ENCODE measurements at places on chromosomes 1 and 21.
A peak's percentile ranks its signal among the peaks of the same experiment; 100 is the strongest.

DNA sequence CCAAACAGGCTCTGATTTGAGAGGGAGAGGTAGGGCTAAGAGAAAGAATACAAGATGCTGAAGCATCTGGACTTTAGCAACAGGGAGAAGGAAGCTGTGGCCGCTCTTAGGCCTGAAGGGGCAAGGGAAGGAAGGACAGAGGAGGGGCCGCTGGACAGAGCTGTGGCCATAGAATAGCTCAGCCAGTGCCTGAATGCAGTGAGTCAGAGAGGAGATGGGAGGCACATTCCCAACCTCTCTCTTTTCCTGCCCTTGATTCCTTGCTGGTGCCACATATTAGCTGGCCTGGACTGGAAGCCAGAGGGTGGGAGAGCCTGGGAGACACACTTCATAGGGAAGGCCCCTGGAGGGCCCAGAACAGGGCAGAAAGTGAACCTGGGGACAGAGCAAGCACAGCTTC lies 83.4 kb upstream of the POU3F1 start:
- DNase-seq: no peak

DNA sequence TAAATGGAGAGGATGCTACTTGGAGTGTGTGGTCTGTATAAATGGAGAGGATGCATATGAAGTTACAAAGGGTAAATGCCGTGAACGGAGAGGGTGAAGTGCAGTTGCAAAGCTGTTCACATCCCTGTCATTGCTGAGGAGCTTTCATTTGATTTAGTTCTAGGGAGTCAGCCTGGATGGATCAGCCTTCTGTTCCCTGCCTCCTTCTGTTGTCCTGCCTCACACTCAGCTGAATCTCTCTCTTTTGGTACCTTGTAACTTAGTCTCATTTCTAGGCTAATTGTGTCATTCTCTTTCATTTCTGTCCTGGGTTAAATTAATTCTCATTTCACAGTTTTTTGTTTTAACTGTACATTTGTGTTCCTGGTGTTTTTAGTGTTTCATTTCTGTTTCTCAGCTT lies 133.2 kb upstream of the COL6A1 start:
- no peak for DNase-seq

- DNase-seq: no peak
Observed at GRCh38 chr21:25637851-25638659, 1.0 kb upstream of the JAM2 start.

DNA sequence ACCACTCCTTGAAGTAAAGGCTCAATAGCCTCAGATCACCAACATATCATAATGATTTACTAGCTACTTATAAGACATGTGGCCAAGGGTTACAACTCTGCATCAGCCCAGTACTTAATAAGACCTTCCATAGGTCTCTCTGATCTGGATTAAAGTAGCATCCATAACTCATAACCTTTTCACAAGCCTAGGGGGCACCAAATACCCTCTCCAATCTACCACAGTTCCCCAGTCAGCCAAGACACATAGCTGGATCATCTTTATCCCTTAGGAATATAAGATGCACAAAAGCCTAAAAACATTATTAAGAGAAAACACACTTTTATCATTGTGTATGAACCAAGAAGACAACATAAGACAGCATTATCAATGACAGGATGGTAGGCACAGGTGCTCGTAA lies 22.1 kb downstream of the SSX2IP start:
- DNase-seq: no peak

DNA sequence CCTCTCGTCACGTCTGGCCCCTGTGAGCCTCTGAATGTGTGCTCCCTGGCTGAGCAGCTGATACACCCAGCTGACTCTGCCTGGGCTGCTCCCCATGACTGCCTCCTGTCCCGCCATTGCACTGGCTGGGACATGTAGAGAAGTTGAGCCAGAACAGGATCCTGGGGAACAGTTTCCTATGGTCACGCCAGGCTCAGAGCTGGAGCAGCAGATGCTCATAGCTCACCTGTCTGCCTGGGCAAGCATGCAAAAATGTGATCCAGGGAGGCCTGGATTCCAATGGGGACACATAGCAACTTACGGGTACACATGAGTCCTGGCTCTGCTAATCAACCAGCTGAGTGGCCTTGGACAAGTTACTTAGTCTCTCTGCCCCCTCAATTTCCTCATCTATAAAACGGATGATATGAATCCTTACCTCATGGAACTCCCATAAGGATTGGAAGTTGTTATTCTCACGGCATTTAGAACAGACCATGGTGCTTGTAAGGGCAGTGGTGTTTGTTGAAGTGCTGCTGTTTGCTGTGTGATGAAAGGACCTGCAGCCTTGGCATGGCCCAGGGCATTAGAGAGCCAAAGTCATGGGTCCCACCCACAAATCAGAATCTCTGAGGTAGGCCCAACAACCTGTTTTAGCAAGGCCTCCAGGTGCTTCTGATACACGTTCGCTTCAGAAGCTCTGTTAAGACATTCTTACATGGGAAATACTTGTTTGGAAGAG lies 150.3 kb upstream of the VANGL1 start:
- DNase-seq: no peak

- peak; percentile 81 for DNase-seq
Observed at GRCh38 chr1:26900001-26900814, at the start of gene GPATCH3. TSS of gene GPATCH3 (minus strand) at chr1:26900467. CDS start at chr1:26900442, 25 bp downstream.

GRCh38 chr21:28949318-28949717 lies 43.4 kb downstream of the LTN1 start:
- no peak for DNase-seq

DNA sequence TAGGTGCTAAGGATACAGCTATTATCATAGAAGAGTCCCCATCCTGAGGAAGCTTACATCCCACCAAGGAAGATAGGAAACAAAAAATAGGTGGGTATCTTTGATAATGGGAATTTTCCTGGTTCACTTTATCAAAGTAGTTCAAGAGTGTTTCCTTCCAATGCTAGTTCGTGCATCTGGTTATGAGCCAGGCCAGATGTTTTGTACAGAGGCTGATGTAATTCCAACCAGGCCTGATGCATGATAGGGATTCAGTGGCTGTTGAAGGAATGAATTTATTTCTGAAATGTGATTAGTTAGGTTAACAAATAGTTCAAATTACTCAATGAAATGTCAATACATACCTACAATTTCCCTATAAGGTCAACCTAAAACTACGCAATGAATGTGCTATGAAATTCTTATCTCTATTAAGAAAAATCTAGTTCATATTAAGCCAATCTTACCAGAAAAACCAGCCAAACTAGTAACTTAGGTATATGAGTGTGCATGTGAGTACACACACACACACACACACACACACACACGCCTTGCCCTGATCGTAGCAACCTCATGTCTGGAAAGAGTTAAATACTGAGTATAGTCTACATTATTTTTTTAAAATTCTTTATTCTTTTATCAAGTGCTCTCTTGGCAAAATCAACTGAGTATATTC lies 9.5 kb upstream of the ZBTB18 start:
- DNase-seq: no peak

- no peak for DNase-seq
Observed at GRCh38 chr1:75062111-75062510, 72.1 kb upstream of the LHX8 start.

DNA sequence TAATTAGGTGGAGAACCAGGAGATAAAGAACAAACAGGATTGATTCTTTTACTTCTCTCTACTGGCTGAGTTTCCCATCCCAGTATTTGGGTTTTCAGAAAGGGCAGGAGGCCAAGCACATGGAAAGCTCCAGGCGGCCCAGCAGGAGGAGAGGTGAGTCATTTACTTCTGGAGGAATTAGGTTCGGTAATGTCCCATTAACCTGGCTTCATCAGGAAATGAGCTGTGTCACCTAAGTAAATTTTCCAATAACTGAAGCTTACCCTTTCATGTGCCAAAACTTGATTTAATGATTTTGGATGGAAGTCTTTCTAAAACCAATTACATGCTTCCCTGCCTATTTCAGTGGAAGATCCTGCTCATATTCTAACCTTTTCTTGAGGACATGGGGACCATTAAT lies 257.6 kb upstream of the USP24 start:
- DNase-seq: no peak

GRCh38 chr1:192952646-192953045 lies 106.5 kb downstream of the UCHL5 start:
- no peak for DNase-seq

GRCh38 chr1:110223581-110223980 lies 13.5 kb downstream of the KCNC4 start:
- no peak for DNase-seq
